Common myeloid progenitor, CD34-positive (primary cell): ENCODE measurements at places on chromosomes 7 and 10.

GRCh38 chr7:129831424-129832058, 121.2 kb downstream of the UBE2H start:
- DNase-seq = no peak

- DNase-seq = no peak
These were observed 441 bp downstream of the FBH1 start for GRCh38 chr10:5890452-5890915.

DNA sequence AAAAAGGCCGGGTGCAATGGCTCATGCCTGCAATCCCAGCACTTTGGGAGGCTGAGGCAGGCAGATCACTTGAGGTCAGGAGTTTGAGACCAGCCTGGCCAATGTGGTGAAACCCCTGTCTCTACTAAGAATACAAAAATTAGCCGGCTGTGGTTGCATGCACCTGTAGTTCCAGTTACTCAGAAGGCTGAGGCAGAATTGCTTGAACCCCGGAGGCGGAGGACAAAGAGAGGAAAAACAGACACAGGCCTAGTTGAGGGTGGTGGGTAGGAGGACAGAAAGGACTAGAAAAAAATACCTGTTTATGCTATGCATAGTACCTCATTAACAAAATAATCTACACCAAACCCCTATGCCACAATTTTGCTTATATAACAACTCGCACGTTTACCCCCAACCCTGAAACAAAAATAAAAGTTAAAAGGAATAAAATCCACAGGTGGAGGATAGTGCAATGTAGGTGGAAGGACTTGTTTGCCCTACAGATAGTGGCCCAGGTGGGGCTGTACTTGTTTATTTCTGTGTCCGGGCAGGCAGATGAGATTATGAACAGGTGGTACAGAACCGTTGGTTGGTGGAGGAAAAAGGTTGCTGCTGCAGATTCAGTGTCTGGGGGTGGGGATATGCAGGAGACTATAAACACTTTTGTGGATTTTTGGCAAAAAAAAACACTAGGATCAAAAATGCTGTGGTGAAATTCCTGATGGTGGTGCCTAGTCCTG, 5.1 kb downstream of the ZNF680 start:
- no peak for DNase-seq

- no peak for DNase-seq
These were observed 53.5 kb upstream of the AGBL3 start for GRCh38 chr7:134932707-134933370.
